ENCODE measurements at places on chromosomes 5 and 9.

- DNase-seq: no peak
These were observed 98.1 kb downstream of the JMY start for GRCh38 chr5:79333852-79334557.

DNA sequence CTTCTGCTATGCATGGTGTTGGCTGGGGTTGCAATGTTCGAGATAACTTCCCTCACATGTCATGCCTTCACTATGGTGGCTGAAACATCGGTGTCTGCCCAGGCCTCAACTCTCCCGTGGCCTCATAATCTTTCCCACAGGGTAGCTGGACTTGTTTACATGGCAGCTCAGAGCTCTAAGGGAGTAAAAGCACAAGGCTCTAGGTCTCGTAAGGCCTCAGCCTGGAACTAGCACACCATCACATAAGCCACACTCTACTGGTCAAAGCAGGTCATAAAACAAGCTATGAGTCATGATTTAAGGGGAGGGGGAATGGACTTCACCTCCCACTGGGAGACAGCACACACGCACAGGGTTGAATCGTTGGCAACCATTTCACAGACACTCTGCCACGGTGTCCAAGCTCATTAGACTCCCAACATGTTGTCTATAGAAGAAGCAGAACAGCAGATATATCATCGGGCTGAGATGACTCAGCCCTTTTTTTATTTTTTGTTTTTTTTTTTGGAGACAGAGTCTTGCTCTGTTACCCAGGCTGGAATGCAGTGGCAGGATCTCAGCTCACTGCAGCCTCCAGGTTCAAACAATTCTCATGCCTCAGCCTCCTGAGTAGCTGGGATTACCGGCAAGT, 66.8 kb upstream of the IL17B start:
- no peak for DNase-seq

- DNase-seq: no peak
These were observed 31.9 kb upstream of the ZNF622 start for GRCh38 chr5:16497546-16497945.

DNA sequence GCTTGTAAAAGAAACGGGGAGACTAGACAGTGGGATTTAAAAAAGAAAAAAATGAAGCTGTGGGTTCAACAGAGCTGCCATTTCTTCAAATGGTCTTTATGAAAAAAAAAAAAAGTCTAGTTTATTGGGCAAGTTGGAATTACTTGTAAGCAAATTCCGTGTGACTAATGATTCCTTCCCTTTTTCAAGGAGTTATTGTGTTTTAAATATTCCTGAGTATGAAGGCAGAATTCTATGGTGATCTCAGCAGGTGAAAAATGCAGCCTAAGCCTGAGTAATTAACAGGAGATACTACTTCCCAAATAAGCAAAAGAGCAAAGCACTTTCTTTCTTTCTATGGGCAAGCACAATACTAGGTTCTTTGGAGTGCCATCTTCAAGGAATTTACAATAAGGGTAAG, 481.9 kb downstream of the ZNF608 start:
- DNase-seq: no peak

DNA sequence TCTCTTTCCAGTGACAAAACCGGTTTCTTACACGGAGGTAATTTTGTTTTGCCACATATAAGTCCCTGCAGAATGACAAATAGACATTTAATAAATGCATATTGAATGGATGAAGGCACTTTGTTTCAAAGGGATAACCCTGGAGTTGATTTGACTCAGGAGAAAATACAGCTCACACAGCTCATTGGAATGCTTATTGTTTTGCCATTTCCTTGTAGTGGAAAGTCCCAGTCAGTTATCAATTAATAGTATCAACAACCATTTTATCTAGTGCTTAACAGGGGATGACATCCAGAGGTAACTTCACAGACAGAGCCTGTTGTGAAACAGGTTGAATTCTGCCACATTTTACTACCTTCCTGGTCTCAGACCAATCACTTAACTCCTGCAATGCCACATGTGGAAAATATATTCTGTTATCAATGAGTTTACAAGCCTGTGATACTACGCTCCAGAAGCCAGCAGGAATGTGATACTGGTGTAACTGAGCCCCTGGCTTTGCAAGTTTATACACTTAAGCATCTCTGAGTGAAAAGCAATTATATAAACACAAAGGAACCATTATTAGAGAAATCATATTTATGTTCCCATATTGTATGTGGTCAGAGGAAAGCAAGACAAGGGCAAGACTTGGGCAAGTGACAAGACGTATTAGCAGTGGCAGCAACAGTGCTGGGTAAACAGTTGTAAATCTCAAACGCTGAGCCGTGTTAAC, 123.1 kb upstream of the ANKRD55 start:
- no peak for DNase-seq

DNA sequence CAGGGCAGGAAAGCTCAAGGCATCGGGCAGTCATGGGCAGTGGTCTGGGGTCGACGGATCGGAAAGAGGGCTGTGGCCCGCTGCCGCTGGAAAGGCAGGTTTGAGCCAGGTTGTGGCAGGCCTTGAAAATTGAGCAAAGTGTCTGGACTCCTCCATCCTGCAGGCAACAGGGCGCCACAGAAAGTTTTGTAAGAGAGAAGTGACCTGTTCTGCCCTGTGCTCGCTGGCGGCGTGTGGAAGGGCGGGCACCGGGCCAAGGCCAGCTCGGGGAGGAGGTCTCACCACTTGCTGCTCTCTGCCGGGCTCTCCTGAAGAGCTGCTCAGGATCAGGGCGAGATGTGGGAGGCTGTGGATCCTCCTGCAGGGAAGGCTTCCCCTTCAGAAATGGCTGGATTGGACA, 41.4 kb upstream of the FAT2 start:
- no peak for DNase-seq

GRCh38 chr5:155839251-155840037, 487.5 kb upstream of the SGCD start:
- no peak for DNase-seq

DNA sequence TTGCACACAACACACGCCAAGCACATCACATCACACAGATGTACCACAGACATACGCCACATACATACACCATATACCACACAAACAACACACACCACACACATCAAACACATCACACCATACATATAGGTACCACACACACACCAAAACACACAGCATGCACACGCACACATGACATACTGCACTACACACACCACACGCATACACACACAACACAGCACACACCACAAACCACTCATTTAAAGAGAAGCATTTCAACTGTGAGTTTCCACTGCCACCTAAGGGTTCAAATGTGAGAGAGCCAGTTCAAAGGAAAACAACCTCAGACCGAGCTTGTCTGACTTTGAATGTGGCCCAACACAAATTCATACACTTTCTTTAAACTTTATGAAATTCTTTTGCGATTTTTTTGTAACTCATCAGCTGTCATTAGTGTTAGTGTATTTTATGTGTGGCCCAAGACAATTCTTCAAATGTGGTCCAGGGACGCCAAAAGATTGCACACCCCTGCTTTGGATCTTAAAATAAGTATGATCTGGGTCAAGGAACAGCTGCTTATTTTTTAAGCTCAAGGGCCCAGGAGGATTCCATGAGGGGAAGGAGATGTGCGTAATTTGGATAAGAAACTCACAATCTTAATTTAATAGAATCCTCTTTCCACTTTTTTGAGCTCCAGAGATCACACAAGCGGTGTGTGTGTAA, 494.6 kb downstream of the GADD45G start:
- no peak for DNase-seq

DNA sequence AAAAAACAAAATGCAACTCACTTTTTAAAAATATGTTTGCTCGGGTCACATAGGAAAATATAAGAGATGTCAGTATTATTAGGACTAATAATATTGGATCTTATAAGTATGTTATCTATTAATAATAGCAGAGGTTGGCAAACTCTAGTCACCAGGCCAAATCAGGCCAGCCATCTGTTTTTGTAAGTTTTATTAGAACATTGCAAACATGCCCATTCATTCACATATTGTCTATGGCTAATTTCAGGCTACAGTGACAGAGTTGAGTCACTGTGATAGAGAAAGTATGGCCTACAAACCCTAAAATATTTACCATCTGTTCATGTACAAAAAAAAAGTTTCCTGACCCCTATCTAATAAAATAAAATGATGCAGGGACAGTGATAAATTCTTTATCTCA, 97.7 kb upstream of the CDH6 start:
- DNase-seq: no peak

DNA sequence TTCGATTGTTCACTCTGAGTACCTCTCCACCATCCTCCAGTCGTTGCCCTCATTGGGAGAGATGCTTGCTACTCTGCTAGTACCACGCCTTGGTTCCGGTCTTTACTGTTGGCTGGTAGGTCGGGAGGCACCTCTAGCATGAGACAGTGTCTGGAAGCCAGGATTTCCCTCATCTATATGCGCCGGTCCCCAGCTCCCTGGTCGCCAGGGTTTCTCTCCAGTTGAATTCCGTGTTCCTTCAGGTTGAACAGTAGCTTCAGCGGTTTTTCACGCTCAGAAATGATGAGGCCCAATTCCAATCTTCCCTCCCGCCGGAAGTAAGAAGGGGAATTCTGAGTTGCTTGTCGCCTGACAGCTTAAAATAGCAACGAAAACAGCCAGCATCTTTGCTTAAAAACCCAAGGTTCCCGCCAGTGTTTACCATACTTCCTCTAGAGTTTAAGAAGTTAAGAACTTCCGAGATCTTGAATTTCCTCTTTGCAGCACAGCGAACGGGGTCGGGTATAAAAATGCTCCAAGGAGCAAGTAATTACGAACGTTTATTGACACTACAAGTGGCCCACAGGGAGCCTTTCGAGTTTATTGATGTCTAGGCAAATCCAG, 1.3 kb upstream of the ST8SIA4 start:
- DNase-seq: no peak
